Activated CD8-positive, alpha-beta memory T cell treated with anti-CD3 and anti-CD28 coated beads for 24 hours (primary cell): ENCODE measurements at places on chromosomes 6 and 20.
A peak's percentile ranks its signal among the peaks of the same experiment; 100 is the strongest.

GRCh38 chr6:110542311-110543024, 66.1 kb upstream of the SLC22A16 start:
- no peak for DNase-seq

DNA sequence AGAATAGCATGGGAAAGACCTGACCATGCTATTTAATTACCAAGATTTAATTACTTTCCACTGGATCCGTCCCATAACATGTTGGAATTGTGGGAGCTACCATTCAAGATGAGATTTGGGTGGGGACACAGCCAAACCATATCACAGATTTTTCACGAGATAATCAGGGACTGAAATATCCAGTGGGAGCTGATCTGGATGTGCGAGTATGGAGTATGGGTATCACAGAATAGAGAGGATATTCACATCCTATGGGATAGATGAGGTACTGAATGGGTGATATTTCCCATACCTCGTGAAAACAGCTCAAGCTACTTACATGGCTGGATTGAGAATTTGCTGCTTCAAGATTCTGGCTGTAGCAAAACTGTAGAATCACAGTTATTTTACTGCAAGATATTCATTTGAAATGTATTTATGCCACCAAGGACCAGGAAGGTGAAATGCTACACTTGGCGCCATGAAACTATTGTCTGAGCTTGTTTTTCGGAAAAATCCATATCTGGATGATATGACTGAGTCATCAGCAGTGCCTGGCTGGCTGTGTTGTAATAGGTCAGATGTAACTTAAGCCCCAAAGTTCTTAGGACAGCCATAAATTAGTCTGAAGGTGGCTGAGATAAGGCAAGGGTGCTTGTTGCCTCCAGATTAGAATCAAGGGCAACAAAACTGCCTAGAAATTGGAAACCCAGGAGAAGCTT, 29.8 kb downstream of the KCNS1 start:
- no peak for DNase-seq

- DNase-seq = no peak
Measured at GRCh38 chr20:20752712-20753111, 40.3 kb upstream of the RALGAPA2 start.

DNA sequence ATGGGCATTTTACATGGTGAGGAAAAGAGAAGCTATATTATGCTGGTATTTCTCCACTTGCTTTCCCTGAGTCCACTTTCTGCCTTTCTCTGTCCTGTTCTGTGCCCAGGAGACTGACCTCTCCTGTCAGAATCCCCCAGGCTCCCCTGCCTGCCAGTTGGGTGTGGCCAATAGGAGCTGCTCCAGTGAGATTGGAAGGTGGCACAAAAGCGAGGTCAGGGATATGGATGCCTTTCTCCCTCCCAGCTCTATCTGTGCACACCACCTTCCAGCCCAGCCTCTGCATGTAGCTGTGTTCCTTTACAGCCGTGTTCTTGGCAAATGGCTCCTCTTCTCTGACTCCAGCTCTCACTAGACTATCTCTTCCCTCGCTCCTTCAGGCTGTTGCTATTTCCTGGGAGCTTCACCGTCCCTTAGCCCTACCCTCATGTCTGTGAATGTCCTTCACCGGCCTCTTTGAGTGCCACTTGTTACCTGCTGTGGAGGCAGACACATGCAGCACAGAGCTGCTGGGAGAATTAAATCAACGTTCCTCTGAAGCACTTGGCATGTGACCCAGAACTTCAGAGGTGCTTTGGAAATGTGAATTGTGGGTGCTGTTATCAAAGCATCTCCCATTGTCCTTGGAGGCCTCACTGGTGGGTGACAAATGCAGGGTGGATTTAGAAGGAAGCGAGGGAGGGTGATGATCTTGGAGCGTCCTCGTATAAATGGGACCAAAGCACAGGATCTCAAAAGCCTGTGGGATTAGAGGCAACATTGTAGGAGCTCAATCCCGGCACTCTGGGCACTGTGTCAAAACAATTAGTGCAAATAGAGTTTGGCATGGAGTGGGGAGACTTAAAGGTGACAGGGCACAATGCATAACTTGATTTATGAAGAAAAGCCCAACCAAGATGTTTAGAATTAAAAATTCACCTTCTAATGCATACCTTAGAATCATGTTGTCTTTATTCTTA, 28.9 kb upstream of the RALGAPA2 start:
- DNase-seq = no peak

GRCh38 chr6:41457303-41457670, 88.9 kb upstream of the FOXP4 start:
- DNase-seq = no peak

DNA sequence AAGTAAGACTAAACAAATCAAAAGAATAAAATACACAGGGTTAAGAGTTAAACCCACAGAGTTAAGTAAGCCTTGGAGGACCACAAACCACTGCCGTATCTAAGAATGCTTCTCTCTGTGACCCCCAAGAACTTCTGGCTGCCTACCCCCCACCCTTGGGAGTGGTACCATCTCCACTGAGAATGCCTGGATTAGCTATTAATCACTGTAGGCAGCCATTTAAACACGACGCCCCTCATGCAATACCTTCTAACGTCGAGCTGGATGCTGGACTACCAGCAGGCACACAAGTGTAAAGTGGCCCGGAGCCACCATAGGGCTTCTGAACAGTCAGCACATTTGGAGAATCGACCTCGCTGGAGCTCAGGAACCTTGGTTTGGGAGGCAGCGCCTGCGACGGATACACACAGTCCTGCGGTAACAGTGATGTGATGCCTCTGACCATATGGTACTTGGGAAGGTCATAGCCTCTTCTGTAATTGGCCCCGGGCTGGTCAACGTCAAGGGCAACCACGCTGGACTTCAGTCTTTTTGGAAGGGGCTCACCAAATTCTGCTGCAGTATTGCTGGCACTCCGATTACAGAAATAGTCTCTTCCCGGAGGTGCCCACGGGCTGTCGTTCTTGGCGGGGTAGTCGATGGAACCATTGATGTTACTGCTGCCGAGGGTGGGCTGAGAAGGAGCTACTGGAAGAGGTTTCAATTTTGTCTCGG, 18.0 kb downstream of the ZNF217 start:
- peak; percentile 49 for DNase-seq

DNA sequence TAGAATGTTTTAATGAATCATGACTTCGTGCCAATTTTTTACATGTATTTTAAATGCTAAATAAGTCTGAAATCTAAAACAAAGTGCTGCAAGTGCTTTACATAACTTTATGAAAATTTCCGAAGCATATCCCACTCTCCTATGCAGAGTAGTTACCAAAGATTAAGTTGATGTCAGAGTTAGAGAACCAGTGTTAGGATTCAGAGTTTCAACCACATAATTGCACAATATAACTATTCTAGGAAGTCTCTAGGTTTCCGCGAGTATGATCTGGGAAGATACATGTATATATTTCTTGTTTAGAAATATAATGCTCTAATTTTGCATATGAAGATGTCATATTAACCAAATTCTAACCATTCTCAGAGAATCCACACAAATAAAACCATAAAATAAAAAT, 74.8 kb downstream of the ASCC3 start:
- DNase-seq = no peak

GRCh38 chr6:11098004-11098403, 4.4 kb downstream of the SMIM13 start:
- DNase-seq = no peak

DNA sequence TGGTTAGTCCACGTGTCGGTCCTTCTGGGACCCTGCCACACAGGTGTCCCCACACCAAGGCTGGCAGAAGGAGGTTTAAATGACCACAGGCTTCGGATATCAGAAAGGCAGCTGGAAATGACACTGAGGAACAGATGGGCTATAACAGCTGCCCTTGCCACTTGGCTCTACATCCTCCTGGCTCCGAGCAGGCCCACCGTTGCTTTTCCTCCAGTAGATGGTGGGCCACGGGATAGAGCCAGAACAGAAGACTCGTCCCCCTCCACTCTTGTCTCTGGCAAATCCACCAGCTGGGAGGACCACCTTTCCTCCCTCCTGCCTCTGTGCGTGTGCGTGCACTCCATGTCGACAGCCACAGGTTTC, 17.6 kb downstream of the WRNIP1 start:
- DNase-seq = no peak

- DNase-seq = peak; percentile 62
Measured at GRCh38 chr6:3455147-3455568, 1.7 kb downstream of the SLC22A23 start.

DNA sequence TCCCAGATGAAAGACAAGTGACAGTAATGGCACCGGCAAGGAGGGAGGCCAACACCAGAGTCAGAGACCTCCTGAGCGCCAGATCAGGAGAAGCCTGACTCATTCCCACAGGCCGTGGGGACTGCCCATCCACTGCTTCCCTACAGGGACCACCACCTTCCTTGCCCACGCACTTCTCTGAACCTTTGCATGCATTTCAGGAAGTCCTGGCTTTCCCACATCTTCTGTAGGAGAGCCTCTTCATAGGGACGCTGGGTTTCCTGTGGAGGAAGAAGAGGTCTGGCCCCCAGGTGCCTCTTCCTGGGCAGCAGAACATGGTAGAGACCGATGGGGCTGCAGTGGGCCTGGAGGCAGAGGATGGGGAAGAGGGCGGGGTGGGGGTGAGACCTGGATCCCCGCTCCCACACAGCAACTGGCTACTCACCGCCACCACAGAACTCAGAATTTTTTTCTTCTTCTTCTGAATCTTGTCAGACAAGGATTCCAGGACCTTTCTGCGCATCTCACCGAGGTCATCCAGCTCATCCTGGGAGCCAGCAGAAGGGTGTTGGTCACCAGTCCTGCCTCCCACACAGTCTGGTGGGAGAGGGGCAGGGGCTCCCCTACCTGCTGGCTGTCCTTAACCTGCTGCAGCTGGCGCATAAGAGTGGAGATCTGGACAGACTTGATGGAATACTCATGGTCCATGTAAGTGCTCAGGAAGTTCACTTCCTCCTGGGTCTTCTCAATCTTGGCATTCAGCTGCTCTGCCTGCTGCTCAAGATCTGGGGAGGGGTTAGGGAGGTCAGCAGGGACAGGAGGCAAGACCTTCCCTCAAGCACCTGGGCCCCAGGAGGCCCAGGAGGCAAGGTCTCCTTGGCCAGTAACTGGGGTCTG, 13.7 kb downstream of the C20orf96 start:
- no peak for DNase-seq

DNA sequence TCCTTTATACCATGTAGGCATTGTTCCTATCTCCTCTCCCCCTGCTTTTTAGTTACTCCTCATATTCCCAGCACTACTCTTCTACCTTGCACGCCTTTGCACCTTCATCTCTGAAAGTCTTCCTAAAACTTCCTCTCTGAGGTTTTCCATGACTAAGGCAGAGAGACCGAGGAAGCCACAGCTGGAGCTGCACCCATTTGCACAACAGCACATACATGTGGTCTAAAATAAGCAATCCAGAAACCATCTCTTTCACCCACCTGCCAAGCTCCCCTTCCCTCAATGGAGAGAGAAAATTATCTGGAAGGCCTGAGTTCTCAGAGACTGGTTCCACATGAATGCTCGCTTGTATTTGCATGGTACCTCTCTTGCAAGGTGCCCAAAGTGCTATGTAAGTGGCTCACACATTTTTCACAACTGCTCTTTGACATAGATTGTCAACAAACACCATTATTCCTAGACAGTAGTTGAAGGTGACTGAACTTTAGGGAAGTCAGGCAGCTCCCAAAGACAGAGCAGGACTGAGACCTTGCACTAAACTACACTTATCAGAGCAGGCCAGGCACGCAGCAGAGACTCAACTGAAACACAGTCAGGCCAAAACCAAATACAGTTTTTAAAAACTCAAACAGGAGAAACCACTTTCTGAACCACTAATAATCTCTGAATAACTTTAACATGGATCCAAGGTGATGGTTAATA, 313.2 kb downstream of the TFAP2A start:
- DNase-seq = no peak

GRCh38 chr6:5199702-5200101, 61.0 kb downstream of the LYRM4 start:
- DNase-seq = no peak

- DNase-seq = no peak
Measured at GRCh38 chr20:60144974-60145527, 186.8 kb downstream of the CDH26 start.

DNA sequence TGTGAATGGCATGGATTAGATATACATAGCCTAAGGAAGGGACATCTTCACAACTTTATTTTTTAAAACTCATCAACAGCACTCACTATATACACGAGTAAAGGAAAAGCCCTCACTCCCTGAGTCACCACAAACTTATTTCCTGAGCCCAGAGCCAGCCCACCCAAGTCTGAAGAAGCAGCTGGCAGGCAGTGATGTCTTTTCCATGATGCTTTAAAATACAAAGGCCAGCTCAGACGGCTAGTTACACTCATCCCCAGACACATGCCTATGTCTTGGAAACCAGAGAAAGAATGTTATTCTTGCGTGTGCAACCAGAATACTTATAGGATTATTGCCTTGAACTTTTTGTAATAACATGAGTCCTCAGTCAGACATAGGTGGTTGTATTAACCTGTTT, 114.4 kb downstream of the ADGRG6 start:
- no peak for DNase-seq

- no peak for DNase-seq
Measured at GRCh38 chr6:20916086-20916485, 381.8 kb downstream of the CDKAL1 start.

GRCh38 chr6:16483315-16483875, 245.0 kb downstream of the GMPR start:
- DNase-seq = peak; percentile 74
